ENCODE measurements at places on chromosomes 16 and 17.

DNA sequence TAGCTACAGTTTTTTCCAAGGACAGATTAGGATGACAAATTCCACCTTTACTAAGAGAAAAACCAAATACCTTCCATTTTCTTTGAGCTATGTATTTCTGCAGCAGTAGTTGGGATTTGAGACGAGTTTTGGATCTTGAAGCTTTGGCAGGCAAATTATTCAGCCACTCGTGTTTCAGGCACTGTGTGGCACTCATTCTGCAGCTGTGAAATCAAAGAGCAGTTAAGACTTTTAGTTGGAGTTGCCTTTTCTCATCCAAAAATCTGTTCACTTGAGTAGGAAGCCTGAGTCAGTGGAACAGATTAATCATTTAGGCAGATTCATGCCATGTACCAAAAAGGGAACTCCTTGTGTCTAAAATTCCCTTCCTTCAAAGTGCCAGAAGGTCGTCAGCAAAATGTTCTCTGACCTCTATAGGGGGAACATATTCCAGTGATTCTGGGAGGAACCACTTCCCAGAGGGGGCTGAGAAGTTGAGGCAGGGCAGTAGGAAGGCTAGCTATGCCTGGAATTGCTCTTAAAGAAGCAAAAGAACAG is 20.1 kb downstream of the ORC6 start:
- no peak for DNase-seq

DNA sequence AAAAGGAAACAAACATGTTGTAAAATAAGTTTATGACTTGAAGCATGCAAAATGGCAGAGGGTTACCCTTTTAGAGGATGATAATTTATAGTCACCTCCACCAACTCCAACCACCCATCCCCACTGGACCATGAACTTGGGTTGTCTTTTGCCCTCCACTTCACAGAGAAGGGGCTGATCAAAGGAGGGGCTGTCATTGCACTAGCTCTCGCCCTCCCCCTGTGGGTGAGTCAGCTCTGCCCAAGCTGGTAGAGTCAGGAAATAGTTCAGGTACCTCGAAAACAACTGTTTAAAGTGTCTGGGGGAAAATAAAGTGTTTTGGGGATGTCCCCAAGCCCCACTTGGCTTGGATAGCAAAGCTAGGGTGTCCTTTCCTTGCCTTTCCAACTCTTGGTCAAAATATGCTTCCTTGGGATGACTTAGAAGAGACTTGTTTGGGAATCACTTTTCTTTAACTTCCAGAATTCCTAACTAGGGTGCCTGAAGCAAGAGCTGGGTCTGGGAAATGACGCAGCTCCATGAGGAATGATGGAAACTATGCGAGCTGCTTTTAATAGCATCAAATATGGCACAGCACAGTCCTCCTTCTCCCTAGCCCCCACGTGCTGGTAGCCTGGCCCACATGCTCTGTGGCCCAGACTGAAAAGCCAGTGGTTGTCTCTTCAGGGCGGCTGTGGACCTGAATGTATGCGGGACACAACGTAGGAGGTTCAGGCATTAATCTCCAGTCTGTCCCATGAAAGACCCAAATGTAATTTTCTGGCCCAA is 40.7 kb downstream of the TBX4 start:
- no peak for DNase-seq

DNA sequence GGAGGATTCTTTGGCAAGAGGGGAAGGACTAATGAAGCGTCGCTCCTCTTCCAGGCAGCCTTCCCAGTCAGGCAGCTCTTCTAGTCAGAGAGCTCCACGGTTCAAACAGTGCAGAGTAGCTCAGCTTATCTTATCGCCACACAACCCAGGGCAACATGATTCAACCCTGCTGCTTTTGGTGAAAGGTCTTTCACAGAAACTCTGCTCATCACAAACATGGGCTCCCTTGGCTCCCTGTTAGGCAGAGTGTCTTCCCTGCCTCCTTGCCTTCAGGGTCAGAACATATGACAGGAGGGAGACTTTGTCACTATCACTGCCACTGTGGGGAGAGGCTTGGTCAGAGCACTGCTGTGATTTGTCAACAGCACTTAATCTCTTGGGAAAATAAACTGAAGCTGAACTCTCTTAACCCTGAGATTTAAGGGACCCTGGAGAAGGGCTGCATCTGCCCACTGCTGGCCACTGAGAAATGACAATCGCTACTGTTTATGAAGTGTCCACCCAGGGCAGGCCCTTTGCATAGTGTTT is 6.9 kb upstream of the SLC13A2 start:
- no peak for DNase-seq

DNA sequence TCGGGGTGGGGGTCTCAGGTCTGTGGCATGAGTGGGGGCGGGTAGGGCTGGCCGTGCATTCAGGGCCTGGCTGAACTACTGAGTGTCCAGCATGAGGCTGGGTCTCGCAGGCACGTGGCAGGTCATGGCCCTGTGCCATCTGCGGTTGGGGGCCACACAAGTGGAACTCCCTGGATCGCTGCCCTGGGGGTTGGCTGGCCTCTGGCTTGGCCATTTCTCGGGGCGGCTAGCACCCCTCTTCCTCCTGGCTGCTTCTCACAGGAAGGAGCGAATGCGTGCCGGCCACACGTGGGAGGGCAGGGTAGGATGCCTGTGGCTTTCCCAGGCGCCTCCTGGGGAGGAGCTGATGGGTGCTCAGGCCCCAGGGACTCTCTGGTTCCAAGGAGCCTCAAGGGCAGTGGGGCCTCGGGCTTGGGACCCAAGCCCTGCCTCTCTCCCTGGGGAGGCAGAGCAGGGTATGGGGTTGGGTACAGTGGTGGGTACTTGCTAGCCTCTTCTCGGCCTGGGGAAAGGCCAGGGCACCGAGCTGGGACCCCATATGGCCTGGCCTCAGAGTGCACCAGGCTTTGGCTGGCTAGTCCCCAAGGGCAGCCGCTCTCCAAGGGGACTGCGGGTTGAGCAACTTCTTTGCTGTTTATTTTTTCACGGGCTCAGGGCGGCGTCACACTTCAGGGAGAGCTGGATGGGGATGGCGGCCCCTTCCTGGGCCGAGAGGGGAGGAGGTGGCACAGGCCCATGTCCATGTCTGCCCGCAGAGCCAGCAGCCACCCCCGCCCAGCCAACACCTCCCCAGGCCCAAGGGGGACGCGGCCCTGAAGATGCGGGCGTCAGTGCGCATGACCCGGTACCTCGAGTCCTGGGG is 37.5 kb downstream of the ADCY7 start:
- no peak for DNase-seq

DNA sequence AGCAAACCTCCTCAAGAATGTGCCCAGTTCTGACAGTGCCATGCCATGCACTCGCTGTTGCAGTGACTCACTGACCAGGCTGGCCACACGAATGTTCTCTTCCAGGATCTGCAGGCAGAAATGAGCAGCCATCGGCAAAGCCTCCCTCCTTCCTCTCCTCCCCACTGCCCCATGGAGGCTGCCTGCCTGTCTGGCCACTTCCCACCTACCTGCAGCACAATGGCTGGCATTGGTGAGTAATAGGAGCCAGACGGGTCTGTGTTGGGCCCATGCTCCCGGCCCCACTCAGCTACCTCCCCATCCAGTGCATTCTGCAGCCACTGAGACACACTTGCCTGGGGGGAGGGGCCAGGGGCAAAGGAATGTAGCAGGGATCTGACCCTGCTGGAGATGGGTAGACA is 2.8 kb upstream of the MATCAP1 start:
- DNase-seq, result no peak

DNA sequence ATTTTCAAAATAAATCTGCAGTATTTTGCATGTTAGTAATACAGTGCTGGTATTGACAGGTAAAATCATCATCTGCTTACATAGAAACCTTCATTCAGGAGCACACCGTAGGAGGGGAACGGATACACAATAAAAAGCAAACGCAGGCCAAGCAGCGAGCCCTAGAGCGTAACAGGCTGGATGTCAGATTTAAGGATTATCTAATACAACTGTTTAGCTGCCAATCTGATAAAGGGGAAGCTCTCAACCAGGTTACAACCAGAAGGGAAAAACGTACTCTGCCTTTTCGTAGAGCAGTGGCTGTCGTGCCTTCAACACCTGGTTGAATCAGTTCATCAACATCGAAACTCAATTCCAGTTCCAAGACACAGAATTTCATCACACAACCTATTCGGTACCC is 16.4 kb upstream of the CUEDC1 start:
- DNase-seq, result no peak

- no peak for DNase-seq
These were observed 32.7 kb upstream of the CRHR1 start for GRCh38 chr17:45751466-45751865.

- no peak for DNase-seq
These were observed 18.9 kb upstream of the P2RX1 start for GRCh38 chr17:3935140-3935542.

- no peak for DNase-seq
These were observed 35.0 kb downstream of the GPT2 start for GRCh38 chr16:46918905-46919792.

GRCh38 chr16:15032547-15033308 is 23.1 kb downstream of the NTAN1 start:
- no peak for DNase-seq

DNA sequence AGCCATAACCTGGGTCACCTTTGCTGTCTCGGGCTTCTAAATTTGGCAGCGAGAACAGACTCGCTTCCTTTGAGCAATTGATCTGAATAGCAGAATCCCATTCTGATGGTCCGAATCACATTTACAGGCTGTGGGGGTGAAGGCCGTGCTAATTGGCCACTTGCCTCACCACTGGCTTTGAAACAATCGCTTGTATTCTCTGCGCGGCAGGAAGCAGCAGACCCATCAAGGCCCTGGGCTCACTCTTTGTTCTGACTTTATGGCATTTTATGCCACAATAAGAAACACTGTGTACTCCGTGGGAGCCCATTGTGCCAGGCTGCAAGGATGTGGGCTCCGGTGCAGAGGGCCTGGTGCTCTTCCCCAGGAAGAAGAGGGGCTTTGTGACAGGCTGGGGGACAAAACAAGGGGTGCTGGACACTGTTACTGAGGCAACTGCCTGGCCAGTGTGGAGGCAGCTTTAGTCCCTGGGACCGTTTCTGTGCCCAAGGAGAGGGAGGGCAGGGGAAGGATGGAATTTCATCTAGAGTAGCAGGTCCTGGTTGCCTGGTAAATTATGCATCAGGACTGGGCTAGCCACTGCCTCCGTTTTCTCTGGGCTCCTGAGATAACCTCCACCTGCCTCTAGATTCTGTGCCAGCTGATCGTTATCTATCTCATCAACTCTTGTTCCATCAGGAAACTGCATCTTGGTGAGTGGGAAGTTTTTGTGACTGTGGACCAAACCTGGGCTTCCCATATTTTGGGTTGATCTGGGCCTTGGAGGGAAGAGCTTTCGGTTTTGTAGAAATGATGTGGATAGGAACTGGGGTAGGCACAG is 78.5 kb downstream of the MRC2 start:
- DNase-seq, result no peak

- no peak for DNase-seq
These were observed 58.1 kb downstream of the ZFHX3 start for GRCh38 chr16:72989579-72990551.

DNA sequence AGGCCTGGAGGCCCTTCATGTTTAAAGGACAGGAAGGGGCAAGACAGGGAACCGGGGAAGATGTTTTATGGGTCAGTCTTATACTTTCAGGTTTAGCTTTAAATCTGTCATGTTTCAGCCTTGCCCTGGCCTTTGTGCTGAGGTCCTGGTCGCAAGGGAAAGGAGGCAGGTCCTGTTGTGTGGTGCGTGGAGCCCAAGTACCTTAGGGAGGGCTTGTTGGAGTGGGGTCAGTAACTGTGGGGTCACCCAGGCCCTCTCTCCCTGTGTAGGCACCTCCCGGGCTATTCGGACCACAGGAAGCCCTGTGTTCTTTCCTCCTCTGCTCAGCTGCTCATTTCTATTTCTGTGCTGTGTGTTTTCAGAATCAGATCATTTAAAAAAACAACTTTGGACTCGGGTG is 42.7 kb downstream of the MPRIP start:
- DNase-seq, result no peak

All from activated naive CD4-positive, alpha-beta T cell treated with anti-CD3 and anti-CD28 coated beads, Interleukin-2, amount 50 U/mL, for 16 hours (primary cell).